ENCODE measurements at places on chromosomes 4 and X. TPM values are rescaled to one million over a fixed set of nuclear protein-coding genes. Genes with fewer than 3 reads are reported as not detected.

Gene RAB39B
- 0.32 TPM for total RNA-seq

- DNase-seq, result no peak
Measured at GRCh38 chrX:23732704-23733103, 10.4 kb downstream of the ACOT9 start.

DNA sequence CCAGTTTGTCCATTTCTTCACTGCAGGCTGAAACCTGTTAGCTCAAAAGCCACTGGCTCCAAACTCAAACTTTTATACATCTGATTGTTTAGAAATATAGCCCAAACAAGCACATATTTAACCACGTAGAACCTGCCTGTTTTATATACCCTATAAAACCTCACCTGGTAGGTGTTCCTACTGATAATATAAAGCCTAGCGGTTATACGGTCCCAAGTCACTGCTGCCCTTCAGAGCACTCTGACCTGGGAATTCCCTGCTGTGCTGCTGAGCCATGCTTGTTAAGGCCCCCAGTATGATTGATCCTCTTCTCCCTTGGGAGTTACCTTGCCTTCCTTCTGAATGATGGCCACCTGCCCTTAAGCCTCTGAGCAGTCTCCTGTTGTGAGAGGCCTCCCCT is 432.8 kb upstream of the LCORL start:
- DNase-seq, result no peak

Gene SLC9B1
- 1.3 TPM for total RNA-seq

Gene GUF1
- 12.6 TPM for total RNA-seq

- DNase-seq, result no peak
Measured at GRCh38 chrX:136630881-136631280, 17.1 kb upstream of the CD40LG start.
